ENCODE measurements at places on chromosomes 1 and 21.

DNA sequence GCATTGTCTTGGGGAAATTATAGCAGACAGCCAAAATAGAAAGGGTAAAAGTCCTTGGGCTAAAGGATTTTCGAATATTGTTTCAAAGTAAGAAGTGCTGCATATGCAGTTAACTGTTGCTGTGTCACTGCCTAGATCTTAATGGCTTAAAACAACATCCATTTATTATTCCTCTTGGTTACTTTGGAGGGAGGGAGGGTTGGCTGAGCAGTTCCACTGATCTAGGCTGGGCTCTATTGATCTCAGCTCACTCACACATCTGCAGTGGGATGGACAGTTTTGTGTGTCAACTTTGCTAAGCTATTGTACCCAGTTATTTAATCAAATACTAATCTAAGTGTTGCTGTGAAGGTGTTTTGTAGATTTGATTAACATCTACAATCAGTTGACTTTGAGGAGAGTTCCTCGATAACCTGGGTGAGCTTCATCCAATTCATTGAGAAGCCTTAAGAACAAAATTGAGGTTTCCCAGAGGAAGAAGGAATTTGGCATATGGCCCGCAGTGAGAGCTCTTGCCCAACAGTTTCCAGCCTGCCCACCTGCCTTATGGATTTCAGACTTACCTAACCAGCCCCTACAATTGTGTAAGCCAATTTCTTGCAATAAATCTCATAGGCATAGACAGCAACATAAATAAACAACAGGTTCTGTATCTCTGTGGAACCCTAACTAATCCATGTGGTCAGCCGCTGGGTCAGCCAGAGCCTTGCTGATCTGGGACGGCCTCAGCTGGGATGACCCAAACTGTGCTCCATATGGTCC lies 187.3 kb downstream of the AK5 start:
- no peak overlapping the region for H3K4me3 ChIP-seq
- H3K4me1 ChIP-seq, result no peaks in the 10 kb centered on the region
- H3K27me3 ChIP-seq, result no peaks in the 10 kb centered on the region

GRCh38 chr21:17693801-17694200 lies 81.1 kb upstream of the BTG3 start:
- no peaks in the 10 kb centered on the region for H3K27me3 ChIP-seq
- H3K4me1 ChIP-seq, result no peaks in the 10 kb centered on the region
- no peak for DNase-seq
- no peak overlapping the region for H3K27ac ChIP-seq
- H3K36me3 ChIP-seq, result no peaks in the 10 kb centered on the region

GRCh38 chr1:92461364-92462097 lies 25.2 kb downstream of the GFI1 start:
- H3K4me1 ChIP-seq, result no peaks in the 10 kb centered on the region
- H3K4me3 ChIP-seq, result no peak overlapping the region
- H3K27me3 ChIP-seq, result no peaks in the 10 kb centered on the region

DNA sequence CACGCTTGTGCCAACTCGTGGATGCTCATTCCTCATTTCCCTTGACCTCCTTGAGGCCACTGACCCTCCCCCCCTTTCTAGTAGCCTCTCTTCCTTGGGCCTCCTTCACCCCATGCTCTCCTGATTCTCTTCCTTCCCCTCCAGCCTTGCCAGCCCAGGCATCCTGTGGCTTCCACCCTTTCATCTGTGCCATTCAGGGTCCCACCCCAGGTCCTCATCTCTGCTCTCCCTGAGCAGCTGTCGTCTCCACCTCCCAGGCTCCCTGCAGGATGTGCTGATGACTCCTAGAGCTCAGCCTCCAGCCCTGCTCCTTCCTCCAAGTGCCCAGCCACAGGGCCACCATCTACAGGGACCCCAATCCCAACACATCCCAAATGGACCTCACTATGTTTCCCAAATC lies 197.4 kb downstream of the GRIK3 start:
- no peak overlapping the region for H3K4me3 ChIP-seq
- no peak for DNase-seq
- no peaks in the 10 kb centered on the region for H3K4me1 ChIP-seq
- no peaks in the 10 kb centered on the region for H3K36me3 ChIP-seq

Data from right lobe of liver (tissue), 6 donors.